Heart left ventricle (tissue), 16 donors: ENCODE measurements at places on chromosomes 12 and 14. TPM values are rescaled to one million over a fixed set of nuclear protein-coding genes. Genes with fewer than 3 reads are reported as not detected.

CMKLR1 gene
- 26.9 TPM for total RNA-seq

CHGA gene
- not detected for total RNA-seq

GLIPR1L1 gene
- total RNA-seq = not detected

SIX6 gene
- total RNA-seq = not detected

NUP37 gene
- 26.2 TPM for total RNA-seq
